ENCODE measurements at places on chromosomes 13 and 19.

GRCh38 chr19:51111606-51112005 lies 3.4 kb upstream of the CTU1 start:
- peaks cover 26% of the 10 kb centered on the region for H3K4me1 ChIP-seq
- H3K4me3 ChIP-seq: no peak overlapping the region
- H3K27me3 ChIP-seq: peaks cover 3% of the 10 kb centered on the region
- H3K27ac ChIP-seq: no peak overlapping the region

DNA sequence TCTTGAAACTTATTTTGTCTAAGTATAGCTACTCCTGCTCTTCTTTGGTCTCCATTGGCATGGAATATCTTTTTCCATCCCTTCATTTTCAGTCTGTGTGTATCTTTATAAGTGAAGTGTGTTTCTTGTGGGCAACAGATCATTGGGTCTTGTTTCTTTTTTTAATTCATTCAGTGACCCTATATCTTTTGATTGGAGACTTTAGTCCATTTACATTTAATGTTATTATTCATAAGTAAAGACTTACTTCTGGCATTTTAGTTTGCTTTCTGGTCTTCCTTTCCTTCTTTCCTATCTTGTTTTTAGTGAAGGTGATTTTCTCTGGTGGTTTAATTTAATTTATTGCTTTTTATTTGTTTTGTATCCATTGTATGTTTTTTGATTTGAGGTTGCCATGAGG lies 19.8 kb downstream of the CD70 start:
- DNase-seq: no peak
- no peak overlapping the region for H3K27ac ChIP-seq

- DNase-seq: no peak
- peaks cover 10% of the 10 kb centered on the region for H3K4me1 ChIP-seq
- H3K36me3 ChIP-seq: no peaks in the 10 kb centered on the region
- no peak overlapping the region for H3K27ac ChIP-seq
- H3K27me3 ChIP-seq: peaks cover 25% of the 10 kb centered on the region
Measured at GRCh38 chr19:16894080-16894479, 5.3 kb downstream of the F2RL3 start.

- H3K36me3 ChIP-seq: no peaks in the 10 kb centered on the region
- H3K27me3 ChIP-seq: peaks cover 1% of the 10 kb centered on the region
- peak overlapping the region; percentile 7 for H3K27ac ChIP-seq
- peaks cover 4% of the 10 kb centered on the region for H3K4me1 ChIP-seq
- H3K4me3 ChIP-seq: no peak overlapping the region
Measured at GRCh38 chr19:6717036-6717435, 3.4 kb downstream of the C3 start.

- H3K36me3 ChIP-seq: peaks cover 4% of the 10 kb centered on the region
- H3K27me3 ChIP-seq: no peaks in the 10 kb centered on the region
- H3K4me3 ChIP-seq: peak overlapping the region; percentile 77
- peak; percentile 79 for DNase-seq
Measured at GRCh38 chr19:1811472-1811894, 593 bp downstream of the ATP8B3 start.

DNA sequence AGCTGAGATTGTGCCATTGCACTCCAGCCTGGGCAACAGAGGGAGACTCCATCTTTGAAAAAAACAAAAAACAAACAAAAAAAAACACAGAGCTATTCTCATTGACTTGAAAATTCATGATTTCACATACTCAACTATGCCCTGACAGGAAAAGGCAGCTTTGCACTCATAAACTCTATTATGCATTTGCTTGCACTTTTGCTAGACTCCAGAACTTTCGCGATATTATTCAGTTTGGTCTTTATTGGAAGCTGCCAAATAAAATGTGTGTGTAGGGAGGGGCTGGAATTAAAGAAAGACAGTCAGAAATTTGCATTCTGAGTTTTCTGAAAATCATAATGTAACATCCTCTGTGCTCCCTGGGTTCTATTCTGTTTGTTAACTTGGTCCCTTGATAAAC lies 635.1 kb upstream of the KLF12 start:
- no peak overlapping the region for H3K27ac ChIP-seq
- DNase-seq: no peak
- H3K4me1 ChIP-seq: no peaks in the 10 kb centered on the region
- no peaks in the 10 kb centered on the region for H3K36me3 ChIP-seq
- H3K4me3 ChIP-seq: no peak overlapping the region
- H3K27me3 ChIP-seq: no peaks in the 10 kb centered on the region

DNA sequence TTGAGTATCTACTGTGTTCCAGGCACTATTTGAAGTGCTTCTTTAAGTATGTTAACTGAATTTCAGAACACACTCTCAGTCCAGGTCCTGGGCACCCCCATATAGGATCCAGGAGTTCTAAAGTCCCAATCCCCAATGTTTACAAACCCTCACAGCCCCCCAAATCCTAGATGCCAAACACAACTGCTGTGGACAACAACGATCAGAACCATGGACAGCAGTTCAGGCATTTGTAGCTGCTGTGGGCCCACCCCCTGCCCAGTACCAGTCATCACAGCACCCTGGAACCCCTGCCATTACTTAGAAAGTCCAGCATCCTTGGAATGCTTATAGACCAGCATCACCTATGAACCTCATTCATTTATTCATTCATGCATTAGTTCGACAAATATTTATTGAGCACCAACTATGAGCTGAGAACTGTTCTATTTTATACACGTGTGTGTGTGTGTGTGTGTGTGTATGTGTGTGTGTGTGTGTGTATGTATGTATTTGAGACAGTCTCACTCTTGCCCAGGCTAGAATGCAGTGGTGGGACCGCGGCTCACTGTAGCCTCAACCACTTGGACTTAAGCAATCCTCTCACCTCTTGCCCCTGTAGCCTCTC lies 19.3 kb upstream of the SDHAF1 start:
- no peaks in the 10 kb centered on the region for H3K36me3 ChIP-seq
- no peak overlapping the region for H3K4me3 ChIP-seq
- H3K27me3 ChIP-seq: peaks cover 15% of the 10 kb centered on the region
- H3K27ac ChIP-seq: no peak overlapping the region
- DNase-seq: no peak

- no peak overlapping the region for H3K27ac ChIP-seq
- no peaks in the 10 kb centered on the region for H3K36me3 ChIP-seq
- H3K4me3 ChIP-seq: no peak overlapping the region
Measured at GRCh38 chr13:22647156-22647850, 533.5 kb upstream of the SGCG start.

DNA sequence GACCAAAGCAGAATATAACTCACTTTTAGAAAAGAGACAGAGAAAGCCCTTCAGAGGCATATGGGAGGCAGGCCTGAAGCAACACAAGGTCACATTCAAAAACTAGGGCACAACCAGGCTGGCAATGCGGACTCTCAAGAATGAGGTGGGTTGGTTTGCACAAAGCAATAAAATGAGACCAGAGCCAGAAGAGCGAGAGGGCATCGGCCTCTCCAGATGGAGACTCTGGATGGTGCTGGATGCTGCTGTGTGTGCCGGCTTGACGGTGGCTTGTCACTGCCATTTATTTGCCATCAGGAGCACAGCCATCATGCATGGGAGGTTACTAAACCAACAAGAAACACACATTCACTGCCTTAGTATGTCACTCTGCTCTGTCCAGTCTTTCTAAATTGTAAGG lies 649.4 kb downstream of the DIAPH3 start:
- peaks cover 2% of the 10 kb centered on the region for H3K27me3 ChIP-seq
- H3K36me3 ChIP-seq: no peaks in the 10 kb centered on the region
- no peak overlapping the region for H3K27ac ChIP-seq
- no peak for DNase-seq

DNA sequence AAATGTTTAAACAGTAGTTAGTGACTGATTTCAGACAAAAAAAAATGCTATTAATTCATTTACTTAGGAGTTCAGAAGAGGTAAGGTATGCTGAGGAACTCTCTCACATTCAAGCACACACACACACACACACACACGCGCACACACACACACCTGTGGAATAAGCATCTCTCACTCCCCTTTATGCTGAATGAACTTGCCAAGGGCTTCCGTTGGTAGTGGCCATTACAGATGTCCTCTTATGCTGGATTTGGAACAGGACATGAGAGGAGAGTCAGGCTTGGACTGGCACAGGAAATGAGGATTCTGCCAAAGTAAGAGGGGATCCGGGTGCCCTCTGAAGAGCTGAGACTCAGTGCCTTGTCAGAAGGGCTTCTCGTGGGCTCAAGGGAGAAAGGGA lies 463.4 kb upstream of the MIR17HG start:
- H3K4me1 ChIP-seq: no peaks in the 10 kb centered on the region
- H3K27me3 ChIP-seq: no peaks in the 10 kb centered on the region
- H3K27ac ChIP-seq: no peak overlapping the region
- H3K4me3 ChIP-seq: no peak overlapping the region
- DNase-seq: no peak

GRCh38 chr13:85690368-85690767 lies 108.9 kb downstream of the SLITRK6 start:
- H3K36me3 ChIP-seq: no peaks in the 10 kb centered on the region
- no peaks in the 10 kb centered on the region for H3K4me1 ChIP-seq
- no peaks in the 10 kb centered on the region for H3K27me3 ChIP-seq
- DNase-seq: no peak

- H3K27ac ChIP-seq: peak overlapping the region; percentile 50
- H3K4me1 ChIP-seq: peaks cover 18% of the 10 kb centered on the region
- peaks cover 4% of the 10 kb centered on the region for H3K27me3 ChIP-seq
- peak overlapping the region; percentile 86 for H3K4me3 ChIP-seq
Measured at GRCh38 chr13:110562036-110562597, 595 bp upstream of the RAB20 start.

DNA sequence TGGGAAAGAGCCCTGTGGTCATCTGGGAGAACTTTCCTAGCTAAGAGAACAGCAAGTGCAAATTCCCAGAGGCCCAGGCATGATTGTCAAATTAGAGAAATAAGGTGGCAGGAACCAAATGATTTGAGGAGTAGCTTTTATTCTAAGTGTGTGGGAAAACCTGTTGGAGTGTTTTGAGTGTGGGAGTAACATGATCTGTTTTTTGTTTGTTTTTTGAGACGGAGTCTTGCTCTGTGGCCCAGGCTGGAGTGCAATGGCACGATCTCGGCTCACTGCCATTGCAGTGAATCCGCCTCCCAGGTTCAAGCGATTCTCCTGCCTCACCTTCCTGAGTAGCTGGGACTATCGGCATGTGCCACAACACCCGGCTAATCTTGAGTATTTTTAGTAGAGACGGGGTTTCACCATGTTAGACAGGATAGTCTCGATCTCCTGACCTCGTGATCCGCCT lies 2.4 kb downstream of the SAE1 start:
- H3K36me3 ChIP-seq: peaks cover 35% of the 10 kb centered on the region
- H3K4me3 ChIP-seq: peak overlapping the region; percentile 30
- H3K4me1 ChIP-seq: peaks cover 51% of the 10 kb centered on the region
- H3K27me3 ChIP-seq: peaks cover 4% of the 10 kb centered on the region

GRCh38 chr19:46435009-46435408 lies 6.3 kb upstream of the PNMA8C start:
- no peak for DNase-seq
- no peak overlapping the region for H3K27ac ChIP-seq
- no peak overlapping the region for H3K4me3 ChIP-seq

DNA sequence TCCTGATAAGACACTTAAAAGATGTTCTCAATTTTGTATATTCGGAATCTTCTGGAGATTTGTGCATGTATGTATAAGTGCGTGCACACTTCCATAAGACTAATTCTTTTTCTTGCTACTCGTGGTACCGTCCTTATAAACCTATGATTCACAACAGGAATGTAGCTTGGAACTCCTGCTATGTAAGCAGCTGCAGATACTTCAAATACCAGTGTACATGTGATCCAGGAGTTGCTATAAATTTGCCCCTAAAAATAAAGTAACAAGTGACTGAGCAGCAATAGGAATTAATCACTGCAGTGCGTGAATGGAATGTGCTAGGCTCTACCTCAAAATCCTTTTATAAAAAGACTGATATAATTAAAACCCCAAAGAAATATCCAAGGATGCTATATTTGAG lies 214.9 kb downstream of the KLF5 start:
- H3K36me3 ChIP-seq: peaks cover 5% of the 10 kb centered on the region
- peaks cover 14% of the 10 kb centered on the region for H3K4me1 ChIP-seq
- no peak overlapping the region for H3K4me3 ChIP-seq
- no peak for DNase-seq

- no peaks in the 10 kb centered on the region for H3K4me1 ChIP-seq
- peaks cover 24% of the 10 kb centered on the region for H3K27me3 ChIP-seq
- H3K4me3 ChIP-seq: no peak overlapping the region
- no peak overlapping the region for H3K27ac ChIP-seq
Measured at GRCh38 chr19:44646049-44646416, 2.3 kb downstream of the PVR start.

Measured in activated CD4-positive, alpha-beta memory T cell treated with anti-CD3 and anti-CD28 coated beads for 36 hours (primary cell).